ENCODE measurements at places on chromosomes 5 and 9. TPM values are rescaled to one million over a fixed set of nuclear protein-coding genes. Genes with fewer than 3 reads are reported as not detected.

DNA sequence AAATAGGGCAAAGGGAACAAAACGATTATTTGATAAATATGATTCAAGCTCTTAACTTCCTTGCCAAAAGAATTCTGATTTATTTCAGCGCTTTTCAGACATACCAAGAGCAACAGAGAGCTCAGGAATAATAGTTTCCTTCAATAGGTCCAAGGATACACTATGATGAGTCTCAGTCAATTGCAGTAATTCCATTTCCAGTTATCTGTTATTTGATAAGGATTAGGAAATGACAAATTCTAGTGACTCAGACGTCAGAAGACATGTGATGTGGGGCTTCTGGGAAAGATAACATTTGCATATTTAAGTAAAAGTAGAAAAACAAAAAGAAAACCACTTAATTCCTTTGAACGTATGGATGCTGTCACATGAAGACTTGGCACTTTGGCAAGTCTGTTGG, 1250.8 kb upstream of the CDH18 start:
- no peak overlapping the region for H3K27ac ChIP-seq
- H3K4me3 ChIP-seq: no peak overlapping the region

GRCh38 chr5:72855821-72856220, 39.4 kb downstream of the TNPO1 start:
- H3K36me3 ChIP-seq: peaks cover 59% of the 10 kb centered on the region
- H3K4me3 ChIP-seq: no peak overlapping the region
- no peaks in the 10 kb centered on the region for H3K27me3 ChIP-seq
- no peak for DNase-seq
- peaks cover 27% of the 10 kb centered on the region for H3K4me1 ChIP-seq

DNA sequence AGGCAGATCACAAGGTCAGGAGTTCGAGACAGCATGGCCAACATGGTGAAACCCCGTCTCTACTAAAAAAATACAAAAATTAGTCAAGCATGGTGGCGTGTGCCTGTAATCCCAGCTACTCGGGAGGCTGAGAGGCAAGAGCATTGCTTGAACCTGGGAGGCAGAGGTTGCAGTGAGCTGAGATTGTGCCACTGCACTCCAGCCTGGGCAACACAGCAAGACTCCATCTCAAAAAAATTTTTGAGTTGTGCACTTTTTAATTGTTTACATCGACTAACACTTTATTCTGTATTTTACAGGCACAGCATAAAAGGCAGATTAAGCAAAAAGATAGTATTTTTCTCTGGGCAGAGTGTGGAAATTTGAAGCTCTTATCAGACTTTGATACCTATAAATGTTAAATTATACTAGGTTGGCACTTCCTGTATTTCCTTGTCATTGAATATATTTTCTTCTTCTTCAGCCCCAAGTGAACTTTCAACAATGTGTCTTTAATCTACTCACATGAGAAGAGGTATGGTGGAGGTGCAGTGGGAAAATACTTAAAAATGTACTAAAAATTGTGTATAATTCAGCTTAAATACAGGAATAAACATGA, 180.6 kb upstream of the ELL2 start:
- H3K27me3 ChIP-seq: no peaks in the 10 kb centered on the region
- H3K36me3 ChIP-seq: no peaks in the 10 kb centered on the region
- DNase-seq: no peak
- H3K27ac ChIP-seq: no peak overlapping the region
- peaks cover 30% of the 10 kb centered on the region for H3K4me1 ChIP-seq

DNA sequence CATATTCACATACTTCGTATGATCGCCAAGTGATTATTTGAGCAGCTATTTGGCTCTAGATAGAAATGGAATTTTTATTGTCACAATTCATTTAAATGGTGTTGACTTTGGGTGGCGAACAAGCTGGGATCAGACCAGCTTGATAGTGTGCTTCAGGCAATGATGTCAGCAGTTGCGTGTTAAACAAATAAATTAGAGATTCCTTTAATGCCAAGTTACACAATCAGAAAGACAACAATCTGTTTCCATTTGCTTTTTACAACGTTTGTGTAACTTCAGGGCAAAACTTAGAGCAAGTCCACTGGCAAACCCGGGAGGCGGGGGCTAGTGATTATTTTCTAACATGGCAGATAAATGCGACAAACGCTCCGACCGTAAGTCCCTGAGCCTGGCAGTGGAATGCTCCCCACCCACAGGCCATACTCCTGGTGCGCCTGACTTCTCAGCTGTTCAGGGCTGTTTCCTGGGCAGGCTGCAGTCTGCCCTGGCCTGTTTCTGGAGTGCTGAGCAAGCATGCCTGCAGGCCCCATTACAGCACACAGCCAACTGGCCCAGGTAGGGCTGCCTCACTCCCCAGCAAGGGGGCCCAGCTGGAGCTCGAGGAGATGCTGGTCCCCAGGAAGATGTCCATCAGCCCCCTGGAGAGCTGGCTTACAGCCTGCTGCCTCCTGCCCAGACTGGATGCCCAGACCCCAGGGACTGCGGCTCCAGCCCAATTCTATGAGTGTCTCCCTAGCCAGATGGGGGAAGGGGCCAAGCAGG, 88.7 kb downstream of the BASP1 start:
- DNase-seq: peak; percentile 9
- H3K4me1 ChIP-seq: no peaks in the 10 kb centered on the region
- no peaks in the 10 kb centered on the region for H3K27me3 ChIP-seq
- H3K36me3 ChIP-seq: no peaks in the 10 kb centered on the region
- no peak overlapping the region for H3K4me3 ChIP-seq

- H3K36me3 ChIP-seq: no peaks in the 10 kb centered on the region
- no peaks in the 10 kb centered on the region for H3K4me1 ChIP-seq
- no peak overlapping the region for H3K27ac ChIP-seq
- no peak for DNase-seq
- H3K4me3 ChIP-seq: no peak overlapping the region
- H3K27me3 ChIP-seq: no peaks in the 10 kb centered on the region
Measured at GRCh38 chr9:88049677-88050307, 75.5 kb upstream of the CDK20 start.

DNA sequence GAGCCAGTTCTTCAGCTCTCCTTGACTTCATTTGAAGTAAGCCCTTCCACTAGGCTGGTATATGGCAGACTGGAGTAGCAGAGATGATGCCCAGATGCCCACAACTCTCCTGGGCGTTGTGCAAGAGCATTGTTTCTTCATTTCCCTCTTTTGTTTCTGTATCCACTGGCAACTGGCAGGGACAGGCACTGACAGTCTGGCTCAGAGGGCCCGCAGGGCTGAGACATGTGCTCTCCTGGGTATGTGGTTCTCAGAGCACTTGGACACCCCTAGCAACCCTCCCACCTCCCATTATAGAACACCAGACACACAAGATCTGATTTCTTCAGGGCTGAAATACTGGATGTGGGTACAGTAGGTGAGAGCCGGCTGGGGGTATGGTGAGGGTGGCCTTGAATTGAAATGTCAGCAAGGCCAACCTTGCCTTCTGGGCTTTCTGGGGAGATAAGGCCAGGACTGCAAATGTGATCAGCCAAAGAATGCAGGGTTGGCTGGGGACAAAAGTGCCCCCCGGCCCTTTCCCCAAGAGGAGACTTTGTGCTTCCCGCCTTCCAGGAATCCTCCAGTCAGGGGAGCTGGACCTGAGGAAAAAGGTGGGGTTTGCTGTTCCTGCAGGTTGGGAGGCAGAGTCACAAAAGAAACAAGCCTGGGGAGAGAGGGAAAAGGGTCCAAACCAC, 28.6 kb upstream of the CTNNA1 start:
- H3K36me3 ChIP-seq: no peaks in the 10 kb centered on the region
- H3K4me1 ChIP-seq: peaks cover 69% of the 10 kb centered on the region
- H3K27ac ChIP-seq: peak overlapping the region; percentile 90
- no peaks in the 10 kb centered on the region for H3K27me3 ChIP-seq
- H3K4me3 ChIP-seq: no peak overlapping the region

EFNA5 gene
- not detected for total RNA-seq

All from HepG2 (cell line).